Large intestine (tissue), 12 donors: ENCODE measurements at places on chromosomes 6 and 20. TPM values are rescaled to one million over a fixed set of nuclear protein-coding genes. Genes with fewer than 3 reads are reported as not detected.
A peak's percentile ranks its signal among the peaks of the same experiment; 100 is the strongest.

SAMD3 gene
- polyA plus RNA-seq: 3.6 TPM

GRCh38 chr6:33205191-33206026, 954 bp downstream of the HSD17B8 start:
- no peak for DNase-seq

GRCh38 chr6:129844118-129844891, 16.8 kb downstream of the TMEM244 start:
- no peak for DNase-seq

DNA sequence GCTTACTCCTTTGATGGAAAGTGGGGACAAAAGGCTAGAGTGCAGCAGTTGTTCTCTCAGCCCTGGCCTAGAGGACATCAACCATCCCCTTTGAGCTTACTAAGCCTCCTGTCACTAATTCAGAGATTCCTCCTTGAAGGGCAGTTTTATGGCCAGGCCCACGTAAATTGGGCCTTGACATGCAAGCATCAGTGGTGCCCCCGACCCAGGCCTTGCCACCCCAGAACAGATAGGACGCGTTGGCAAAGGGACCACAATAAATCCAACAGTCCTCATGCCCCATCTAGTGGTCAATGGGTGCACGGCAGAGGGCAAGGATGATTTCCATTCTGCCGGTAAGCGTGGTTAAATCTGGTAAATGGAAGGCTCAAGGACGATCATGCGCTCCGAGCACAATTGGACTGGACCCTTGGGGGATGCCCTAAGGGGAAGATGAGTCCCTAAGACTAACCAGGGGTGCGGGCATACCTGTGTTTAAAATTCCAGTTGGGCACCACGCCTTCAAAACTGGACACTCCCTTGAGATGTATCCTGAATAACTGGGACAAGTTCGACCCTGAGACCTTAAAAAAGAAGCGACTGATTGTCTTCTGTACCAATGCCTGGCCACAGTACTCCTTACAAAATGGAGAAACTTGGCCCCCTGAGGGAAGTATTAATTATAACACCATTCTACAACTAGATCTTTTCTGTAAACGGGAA, 32.6 kb downstream of the CEP85L start:
- DNase-seq: peak; percentile 11
